WTC11 (cell line): ENCODE measurements at places on chromosomes 11 and 22. TPM values are rescaled to one million over a fixed set of nuclear protein-coding genes. Genes with fewer than 3 reads are reported as not detected.

DNA sequence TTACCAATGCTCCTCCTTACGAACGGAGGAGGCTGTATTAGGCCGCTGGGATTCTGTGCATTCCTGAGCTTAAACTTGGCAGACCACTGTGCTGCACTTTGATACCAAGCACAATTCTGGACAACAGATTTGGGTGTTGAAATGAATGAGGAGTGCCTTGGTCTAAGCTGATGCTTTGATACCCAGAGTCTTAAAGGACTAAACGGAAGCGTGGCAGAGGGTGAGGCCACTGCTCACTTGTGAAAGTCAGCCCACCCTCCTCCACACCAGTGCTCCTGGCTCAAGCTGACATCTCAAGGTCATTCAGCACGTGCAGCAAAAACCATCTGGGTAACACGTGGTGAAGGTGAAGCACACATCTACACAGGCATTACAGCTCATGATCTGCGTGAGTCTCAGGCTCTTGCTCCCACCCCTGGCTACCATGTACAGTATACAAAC, 85.9 kb downstream of the MICAL3 start:
- DNase-seq, result no peak

- no peak for DNase-seq
Observed at GRCh38 chr11:15349413-15349812, 234.7 kb downstream of the INSC start.

DNA sequence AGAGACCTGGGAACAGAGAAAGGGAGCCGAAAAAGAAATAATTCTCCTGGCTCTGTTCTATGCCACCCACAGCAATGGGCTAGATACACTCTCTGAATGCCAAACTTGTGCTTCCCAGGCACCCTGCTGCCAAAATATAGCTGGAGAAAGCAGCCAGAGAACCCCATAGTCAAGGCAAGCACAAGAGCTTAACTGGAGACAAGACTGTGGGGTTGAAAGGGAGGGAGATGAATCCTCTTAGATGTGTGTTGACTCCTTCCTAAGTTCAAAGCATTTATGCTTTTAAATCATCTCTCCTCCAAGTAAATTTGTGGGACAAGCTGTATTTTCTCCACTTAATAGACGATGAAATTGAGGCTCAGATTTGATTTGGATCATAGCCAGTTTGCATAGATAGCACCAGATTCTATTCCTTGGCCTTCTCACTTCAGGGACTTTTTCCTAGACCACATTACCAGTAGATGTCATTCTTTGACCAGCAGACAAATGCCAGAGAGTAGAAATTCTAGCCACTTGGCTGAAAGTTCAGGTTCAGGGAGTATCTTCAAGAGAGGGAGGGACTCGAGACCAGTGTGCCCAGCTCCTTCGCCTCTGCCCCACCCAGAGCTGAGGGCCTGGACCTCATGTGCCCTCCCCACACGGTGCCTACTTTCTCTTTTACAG, 16.5 kb upstream of the ETS1 start:
- no peak for DNase-seq

- no peak for DNase-seq
Observed at GRCh38 chr22:30265823-30266444, 717 bp downstream of the OSM start.

The C1QTNF6 gene
- total RNA-seq, result 5.7 to 6.4 TPM (median 5.9 TPM) in 3 replicates

The CD3E gene
- 0.85 to 1.0 TPM (median 0.87 TPM) in 3 replicates for total RNA-seq

The APOL1 gene
- total RNA-seq, result 0.27 to 0.41 TPM (median 0.35 TPM) in 3 replicates
